ENCODE measurements at places on chromosomes 5 and 9.

- no peak for DNase-seq
Measured at GRCh38 chr5:14417792-14418765, 163.5 kb upstream of the OTULINL start.

GRCh38 chr5:38808666-38809343 lies 37.0 kb upstream of the OSMR start:
- DNase-seq, result no peak

DNA sequence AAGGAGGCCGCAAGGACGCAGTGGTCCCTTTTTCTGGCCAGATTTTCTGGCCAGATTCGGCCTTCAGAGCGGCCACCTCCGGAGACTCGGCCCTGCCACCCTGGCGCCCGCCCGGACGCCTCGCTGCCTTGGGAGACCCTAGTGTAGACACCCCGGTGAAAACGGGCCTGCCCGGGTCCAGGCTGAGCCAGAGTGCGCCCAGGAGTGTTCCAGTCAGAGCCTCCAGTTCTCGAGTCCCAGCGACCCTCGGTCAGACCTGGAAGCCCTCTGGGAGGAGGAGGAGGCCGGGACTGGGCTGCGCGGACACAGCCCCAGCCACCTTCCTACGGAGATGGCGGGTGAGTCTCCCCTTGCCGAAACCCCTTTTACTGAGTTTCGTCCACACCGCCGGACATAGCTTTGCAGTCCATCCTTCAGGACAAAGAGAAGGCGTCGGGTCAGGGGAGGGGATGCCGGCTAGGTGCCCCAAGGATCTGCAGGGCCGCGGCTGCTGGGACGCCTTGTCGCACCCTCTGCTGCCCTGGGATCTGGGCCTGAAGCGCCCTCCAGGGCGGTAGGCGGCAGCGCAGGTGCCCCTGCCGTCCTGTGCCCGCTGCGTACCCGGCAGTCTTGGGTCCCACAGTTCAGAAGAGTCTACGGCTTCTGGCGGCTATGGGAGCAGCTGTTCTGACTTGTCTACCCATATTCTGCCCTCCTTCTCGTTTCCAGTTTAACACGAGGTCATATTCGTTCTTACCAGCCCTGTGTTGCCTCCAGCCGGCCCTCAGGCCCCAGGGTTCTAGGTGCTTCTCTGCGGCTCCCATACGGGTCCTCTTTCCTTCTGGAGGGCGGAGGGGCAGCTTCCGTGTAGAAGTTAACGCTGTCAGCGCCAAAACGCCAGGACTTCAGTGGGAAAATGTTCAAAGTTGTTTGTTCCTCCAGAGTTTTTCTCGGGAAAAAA lies 1771.7 kb upstream of the CDH9 start:
- no peak for DNase-seq

DNA sequence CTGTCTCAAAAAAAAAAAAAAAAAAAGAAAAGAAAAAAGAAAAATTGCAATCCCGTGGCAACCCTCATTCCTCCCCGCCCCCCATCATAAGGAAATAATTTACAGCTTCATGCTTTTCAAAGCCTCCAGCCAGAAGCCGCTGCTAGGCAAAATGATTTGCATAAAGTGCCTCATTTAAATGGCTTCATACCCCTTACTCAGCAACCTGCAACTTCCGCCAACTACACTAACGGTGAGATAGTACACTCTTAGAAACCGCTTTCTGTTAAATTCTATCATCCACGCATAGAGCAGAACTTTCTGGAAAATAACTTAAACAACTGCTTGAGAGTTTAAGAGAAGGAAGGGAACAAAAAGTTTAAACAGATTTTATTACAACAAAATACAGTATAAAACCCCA lies 17.8 kb downstream of the SERINC5 start:
- DNase-seq, result no peak

DNA sequence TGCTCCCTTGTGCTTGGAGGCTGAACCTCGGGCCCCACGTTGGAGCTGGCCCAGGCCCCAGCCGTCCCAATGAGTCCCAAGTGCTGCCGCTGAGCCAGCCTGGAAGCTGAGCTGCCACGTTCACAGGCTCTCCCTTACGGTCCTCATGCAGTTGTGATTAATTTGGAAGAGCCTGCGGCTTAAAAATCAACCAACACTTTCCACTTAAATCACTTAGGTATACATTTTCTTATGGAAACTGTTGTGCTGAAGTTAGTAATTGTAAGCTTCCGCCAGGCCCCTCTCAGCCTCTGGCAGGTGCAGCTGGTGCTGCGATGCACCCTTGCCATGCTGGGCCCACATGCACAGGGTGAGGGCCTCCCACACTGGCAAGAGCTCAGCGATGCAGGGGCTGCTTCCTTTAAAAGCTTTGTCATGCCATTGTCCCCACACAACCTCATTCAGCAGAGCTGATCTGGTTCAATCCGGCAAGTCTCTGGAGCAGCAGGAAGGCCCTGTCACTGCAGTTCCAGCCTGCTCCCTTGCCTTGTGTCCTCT lies 61.0 kb downstream of the IPPK start:
- DNase-seq, result no peak

DNA sequence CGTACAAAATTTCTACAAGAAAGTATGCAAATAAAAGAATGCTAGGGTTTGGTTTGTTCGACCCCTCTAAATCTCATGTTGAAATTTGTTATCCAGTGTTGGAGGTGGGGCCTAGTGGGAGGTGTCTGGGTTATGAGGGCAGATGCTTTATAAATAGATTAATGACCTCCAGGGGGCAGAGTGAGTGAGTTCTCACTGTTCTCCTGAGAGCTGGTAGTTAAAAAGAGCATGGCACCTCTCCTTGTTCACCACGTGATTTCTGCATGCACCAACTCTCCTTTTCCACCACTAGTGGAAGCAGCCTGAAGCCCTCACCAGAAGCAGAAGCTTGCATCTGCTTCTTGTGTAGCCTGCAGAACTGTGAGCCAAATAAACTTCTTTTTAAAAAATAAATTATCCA lies 50.4 kb upstream of the FAM170A start:
- no peak for DNase-seq

GRCh38 chr5:74927336-74927735 lies 61.1 kb upstream of the FAM169A start:
- no peak for DNase-seq

DNA sequence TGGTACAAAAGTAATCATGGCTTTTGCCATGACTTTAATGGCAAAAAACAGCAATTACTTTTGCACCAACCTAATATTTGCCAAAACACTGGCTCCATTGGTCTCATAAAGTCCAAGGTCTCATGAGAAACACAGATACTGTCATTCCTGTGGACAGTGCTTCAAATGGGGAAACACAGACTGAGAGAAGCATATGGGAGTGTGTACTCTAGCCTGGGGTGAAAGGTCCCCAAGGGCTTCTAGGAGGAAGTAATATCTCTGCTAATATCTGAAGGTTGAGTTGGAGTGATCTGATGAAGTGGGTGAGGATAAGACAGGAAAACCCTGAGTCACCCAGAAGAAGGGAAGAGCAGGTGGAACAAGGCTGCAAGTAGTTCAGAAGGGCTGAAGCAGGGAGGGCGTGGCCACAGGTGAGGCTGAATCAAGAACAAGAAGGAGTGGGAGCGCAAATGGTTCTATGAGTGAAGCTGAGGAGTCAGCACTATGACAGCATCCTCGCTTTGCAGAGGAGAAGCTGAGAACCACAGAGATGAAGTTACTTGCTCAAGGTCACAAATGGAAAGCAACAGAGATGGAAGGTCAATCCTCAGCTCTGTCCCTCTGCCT lies 164.1 kb downstream of the ASTN2 start:
- no peak for DNase-seq
